ENCODE measurements at places on chromosomes 5 and 9.

DNA sequence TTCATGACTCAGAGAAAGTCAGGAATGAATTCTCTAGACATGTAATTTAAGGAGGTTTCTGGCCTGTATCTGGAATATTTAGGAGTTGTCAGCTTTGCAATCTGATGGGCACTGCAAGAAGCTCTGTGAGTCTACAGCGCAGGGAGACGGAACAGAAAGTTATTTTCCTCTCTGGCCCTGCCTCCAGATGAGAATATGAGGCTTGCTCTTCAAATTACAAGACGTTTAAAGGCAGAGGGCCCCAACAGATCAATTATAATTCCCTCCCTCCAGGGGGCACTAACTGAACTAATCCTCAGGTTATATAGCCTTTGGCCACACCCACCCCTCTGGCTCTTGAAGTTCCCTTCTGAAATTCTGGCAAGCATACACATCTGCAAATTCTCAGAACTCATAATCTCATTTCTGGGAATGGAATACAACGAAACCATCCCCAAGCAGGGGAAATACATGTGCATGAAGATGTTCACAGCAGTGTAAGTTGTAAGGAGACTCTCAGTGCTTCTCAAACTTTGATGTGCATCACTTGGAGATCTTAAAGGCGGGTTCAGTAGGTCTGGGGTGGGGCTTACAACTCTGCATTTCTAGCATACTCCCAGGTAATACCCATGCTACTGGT lies 307.6 kb downstream of the CWC27 start:
- no peak for DNase-seq

GRCh38 chr5:94621763-94622162 lies 3.3 kb downstream of the SLF1 start:
- DNase-seq = no peak

GRCh38 chr9:135530146-135530545 lies 8.9 kb downstream of the LCN1 start:
- DNase-seq = no peak

DNA sequence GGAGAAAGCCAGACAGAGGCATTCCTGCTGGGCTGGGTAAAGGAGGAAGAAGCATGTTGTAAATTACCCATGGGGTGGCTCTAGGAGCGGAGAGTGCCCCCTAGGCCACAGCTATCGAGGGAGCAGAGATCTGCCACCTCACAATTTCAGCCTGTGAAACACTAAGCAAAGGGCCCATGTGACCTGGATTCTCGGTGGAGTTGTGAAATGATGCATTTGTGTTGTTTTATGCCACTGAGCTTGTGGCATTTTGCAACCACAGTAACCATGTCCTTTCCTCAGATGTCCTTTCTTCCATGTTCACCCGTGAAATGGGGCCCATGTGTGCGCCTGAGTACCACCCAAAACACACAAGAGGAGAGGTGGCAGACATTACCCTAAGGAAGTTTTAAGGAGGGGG lies 159.3 kb downstream of the SYK start:
- no peak for DNase-seq

GRCh38 chr5:53403291-53403690 lies 77.1 kb upstream of the FST start:
- DNase-seq = no peak

- DNase-seq = no peak
Measured at GRCh38 chr9:72564479-72565281, 43.3 kb downstream of the TMC1 start.

- DNase-seq = no peak
Measured at GRCh38 chr5:104612005-104612404, 1049.4 kb upstream of the NUDT12 start.

GRCh38 chr5:155833287-155833686 lies 493.7 kb upstream of the SGCD start:
- DNase-seq = no peak

- DNase-seq = no peak
Measured at GRCh38 chr9:110541950-110542349, 37.6 kb downstream of the SVEP1 start.

- DNase-seq = no peak
Measured at GRCh38 chr9:114732823-114733222, 50.8 kb upstream of the TEX48 start.

DNA sequence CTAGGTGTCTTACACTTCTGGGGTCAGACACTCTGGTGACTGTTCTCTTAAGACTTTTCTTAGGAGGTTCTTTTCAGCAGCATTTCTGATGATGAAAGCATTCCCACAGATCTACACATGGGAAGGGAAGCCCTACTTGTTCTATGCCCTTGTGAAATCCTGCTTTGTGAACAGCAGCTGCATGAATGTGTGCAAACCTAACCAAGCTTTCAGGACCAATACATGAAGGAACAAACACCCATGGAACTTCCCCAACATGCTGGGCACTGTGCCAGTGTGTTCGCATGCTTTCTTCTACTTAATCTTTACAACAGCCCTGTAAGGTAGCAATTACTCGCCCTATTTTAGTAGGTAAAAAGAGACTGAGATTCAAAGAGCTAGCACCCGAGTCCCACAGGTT lies 439.9 kb upstream of the KLF4 start:
- no peak for DNase-seq

- no peak for DNase-seq
Measured at GRCh38 chr9:104882566-104882965, 45.4 kb downstream of the ABCA1 start.

GRCh38 chr5:59988396-59988795 lies 94.9 kb upstream of the PDE4D start:
- DNase-seq = no peak

DNA sequence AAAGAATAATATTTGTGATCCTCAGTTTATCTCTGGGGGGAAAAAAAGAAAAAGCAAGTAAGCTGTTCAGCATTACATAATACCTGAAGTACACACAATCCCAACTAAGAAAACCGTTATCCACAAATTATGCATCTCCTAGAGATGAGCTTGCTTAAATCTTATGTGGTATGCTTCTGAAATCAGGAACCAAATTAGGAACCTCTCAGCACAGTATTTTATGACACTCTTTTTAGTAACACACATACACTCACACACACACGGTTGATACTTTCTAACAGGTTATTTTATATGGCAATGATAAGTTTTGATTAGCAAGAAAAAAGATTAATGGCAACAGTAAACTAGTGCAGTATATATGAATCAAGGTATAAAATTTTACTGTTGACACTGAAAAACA lies 1.2 kb upstream of the ZNF510 start:
- DNase-seq = no peak
